ENCODE measurements at places on chromosomes 7 and 10.

DNA sequence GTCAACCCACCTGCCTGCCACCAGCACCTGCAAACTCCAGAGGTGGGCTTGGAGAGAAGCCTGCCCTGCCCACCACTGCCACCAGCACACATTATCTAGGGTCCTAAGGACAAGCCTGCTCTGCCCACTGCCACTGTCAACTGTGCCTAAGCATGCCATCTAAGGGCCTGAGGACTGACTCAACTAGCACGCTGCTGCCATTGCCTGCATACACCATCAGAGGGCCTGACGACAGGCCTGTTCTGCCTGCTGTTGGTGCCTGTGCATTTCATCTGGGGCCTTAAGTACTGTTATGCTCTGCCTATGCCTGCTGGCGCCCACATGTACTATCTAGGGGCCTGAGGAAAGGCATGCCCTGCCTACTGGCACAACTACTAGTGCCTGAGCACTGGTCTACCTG is 27.0 kb upstream of the LRRD1 start:
- no peak for DNase-seq

GRCh38 chr10:22475651-22476600 is 130.6 kb downstream of the SPAG6 start:
- DNase-seq = peak; percentile 30

DNA sequence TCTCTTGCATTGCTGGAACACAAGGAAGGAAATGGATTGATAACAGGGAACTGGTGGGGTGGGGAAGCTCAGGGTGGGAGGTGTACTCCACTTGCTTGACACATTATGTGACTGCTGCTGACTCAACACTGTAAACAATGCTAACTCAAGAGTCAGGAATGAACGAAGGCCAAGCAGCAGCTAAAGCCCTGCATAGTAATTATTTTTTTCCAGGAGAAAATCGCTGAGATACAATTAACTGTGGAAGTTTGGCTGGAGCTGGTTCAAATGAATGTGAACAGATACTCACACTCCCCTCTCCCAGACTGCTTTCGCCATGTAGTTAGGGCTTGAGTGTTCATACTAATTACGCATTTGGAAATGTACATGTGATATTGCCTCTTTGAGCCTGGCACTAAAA is 170.9 kb upstream of the AOAH start:
- DNase-seq = no peak

GRCh38 chr10:113397047-113397446 is 155.8 kb upstream of the HABP2 start:
- no peak for DNase-seq

GRCh38 chr10:9274206-9274755 is 1219.8 kb downstream of the GATA3 start:
- DNase-seq = no peak

DNA sequence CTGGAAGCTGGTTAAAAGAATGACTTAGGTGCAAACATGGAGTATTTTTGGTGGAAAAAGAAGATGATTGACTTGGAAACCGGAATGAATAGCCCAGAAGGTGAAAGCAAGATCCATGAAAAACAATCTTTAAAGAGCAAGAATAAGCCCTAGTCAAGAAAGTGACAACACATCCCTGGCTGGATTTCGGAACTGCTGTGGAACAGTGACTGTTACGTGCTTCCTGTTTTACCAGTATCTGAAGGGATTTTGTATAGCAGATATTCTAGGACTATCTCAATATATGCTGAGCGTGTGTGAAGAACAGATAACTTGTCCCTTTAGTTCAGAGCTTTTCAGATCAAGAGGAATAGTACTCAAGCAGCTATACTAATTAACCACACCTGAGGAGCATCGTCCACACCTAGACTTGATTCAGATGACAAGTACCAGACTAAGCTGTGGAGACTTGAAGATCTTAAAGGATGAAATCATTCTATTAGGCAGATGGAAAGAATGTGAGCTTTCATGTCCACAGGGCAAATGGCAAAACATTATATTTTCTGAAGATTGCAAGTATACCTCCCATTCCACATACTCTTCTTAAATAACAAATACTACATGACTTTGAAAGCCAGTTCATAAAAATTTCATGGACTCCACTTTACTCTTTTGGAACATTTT is 11.5 kb upstream of the TES start:
- DNase-seq = no peak

GRCh38 chr10:80167471-80168161 is 35.1 kb downstream of the PLAC9 start:
- DNase-seq = no peak

DNA sequence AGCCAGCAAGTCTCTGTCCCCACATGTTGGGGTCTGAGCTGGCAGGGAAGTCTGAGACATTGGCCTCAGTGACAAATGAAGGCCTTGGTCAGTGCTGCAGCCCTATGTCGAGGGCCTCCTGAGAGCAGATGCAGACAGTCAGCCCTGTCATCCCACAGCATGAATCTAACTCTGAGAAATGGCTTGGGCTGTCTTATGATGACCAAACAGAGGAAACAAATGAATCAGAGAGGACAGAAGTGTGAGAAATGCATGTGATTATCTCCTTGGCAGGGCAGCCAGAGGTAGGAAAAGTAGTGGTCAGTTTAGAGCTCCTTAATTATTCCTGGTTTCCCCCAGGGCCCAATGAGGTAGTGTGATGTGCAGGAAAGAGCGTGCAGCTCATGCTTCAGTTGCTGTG is 287.6 kb downstream of the SORCS3 start:
- no peak for DNase-seq

DNA sequence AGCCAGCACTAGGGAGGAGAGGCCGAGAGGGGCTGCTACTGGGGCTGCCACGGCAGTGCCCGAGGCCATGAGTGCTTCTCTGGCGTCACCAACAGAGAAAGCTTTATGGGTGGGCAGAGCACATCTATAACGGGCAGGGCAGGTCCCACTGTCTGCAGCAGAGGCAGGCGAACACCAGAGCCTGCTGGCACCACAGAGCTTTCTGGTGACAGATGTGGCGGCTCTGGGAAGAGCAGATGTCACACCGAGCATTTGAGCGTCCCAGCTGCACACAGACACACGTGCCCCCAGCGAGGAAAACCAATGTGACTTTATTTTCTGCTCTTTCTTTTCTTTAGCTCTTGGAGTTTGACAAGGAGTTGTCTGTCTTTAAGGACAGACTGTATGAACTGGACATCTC is 20.5 kb downstream of the NKX6-2 start:
- no peak for DNase-seq

- no peak for DNase-seq
Observed at GRCh38 chr10:110762849-110763211, 108.9 kb upstream of the PDCD4 start.

DNA sequence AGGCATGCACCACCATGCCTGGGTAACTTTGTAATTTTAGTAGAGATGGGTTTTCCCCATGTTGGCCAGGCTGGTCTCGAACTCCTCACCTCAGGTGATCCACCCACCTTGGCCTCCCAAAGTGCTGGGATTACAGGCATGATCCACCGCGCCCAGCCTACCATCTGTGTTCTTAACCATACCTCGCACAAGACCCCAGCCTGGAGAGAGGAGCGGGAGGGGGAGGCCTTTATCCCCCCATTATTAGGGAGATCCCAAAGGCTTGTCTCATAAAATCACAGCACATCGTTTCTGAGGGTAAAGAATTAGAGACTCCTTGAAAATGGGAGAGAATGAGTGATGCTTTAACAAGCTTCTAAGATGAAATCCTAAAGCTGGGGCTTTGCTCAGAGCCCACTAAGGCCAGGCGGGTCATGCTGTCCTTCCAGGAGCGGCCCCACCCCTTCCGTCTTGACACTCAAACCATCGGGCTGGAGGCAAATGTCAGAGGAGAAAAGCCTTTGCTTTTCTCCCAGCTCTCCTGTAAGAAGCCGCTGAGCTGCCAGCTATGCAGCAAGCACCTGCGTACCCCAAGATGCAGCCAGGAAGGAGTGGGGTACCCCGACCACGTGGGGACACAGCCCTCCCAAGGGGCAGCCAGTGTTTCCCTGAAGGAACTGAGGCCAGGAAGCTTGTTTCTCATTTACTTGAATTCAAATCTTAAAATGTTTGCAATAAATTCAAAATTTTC is 339.7 kb downstream of the PTPRN2 start:
- DNase-seq = no peak

- DNase-seq = no peak
Observed at GRCh38 chr10:13231808-13232207, 2.4 kb downstream of the UCMA start.

DNA sequence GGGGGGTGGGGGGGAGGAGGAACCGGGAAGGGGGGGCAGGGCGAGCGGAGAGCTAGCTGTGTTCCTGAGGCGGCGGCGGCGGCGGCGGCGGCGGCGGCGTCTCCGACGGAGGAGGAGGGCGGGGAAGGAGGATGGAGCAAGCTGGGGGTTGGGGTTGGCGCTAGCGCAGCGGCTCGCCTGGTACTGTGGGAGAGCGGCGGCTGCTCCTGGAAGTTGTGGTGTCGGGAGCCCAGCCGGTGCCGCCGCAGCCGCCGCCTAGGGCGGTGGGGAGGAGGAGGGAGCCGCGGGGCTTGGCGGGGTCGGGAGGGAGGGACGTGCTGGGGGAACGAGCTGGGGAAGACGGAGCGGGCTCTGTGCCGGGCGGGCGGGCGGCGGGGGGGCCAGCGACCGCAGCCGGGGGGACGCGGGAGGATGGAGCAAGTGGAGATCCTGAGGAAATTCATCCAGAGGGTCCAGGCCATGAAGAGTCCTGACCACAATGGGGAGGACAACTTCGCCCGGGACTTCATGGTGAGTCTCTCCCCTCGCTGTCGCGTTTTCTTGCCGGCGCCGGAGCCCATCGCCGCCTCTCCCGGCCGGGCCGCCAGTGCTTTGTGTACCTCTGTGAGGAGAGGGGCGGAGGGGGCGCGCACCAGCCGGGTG is at the start of gene PTPN12:
Gene PTPN12 (plus strand): TSS at position 160 of the 642 bp plus-strand sequence. CDS start 252 bp downstream, at position 412.
- peak; percentile 50 for DNase-seq

GRCh38 chr10:51300617-51301304 is 226.5 kb downstream of the PRKG1 start:
- no peak for DNase-seq

GRCh38 chr7:155674556-155674955 is 30.1 kb downstream of the RBM33 start:
- DNase-seq = no peak

DNA sequence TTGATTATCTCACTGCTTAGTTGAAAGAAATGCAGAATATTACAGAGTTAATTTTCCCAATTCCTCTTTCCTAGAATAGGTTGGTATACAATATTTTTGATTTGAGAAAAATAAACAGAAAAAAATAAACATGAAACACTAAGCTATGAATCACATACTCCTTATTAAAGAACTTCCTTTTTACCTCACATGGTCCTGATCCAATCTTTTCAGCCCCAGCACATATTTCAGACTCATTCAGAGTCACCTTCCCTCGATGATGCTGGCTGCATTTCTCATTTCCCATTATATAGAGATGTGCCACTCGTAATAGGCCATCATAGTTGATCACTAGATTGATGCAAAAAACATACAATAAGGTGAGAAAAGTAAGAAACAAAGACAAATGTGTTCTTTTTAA is 64.6 kb downstream of the HGF start:
- DNase-seq = no peak

DNA sequence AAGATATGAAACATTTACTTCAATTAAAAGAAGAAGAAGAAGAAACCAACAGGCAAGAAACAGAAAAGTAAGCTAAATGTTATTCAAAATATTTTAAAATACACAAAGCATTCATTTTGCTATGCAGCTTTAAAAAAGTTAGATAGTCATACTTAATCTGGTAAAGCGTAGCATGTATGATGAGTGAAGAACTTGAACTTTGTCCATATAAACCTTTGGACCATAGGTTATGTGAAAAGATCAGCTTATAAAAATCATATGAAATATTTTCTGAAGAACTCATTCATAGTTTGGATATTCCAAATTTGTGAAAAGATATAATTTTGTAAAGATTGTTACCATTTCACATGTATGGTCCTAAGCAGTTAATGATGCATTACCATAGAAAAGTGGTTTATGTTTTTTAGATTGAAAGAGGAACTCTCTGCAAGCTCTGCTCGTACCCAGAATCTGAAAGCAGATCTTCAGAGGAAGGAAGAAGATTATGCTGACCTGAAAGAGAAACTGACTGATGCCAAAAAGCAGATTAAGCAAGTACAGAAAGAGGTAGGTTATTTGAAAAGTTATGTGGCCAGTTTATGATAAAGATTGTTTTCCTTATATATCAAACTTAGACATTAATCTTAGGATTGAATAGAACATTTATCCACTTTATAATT is 37.3 kb downstream of the KIF20B start:
- DNase-seq = no peak

DNA sequence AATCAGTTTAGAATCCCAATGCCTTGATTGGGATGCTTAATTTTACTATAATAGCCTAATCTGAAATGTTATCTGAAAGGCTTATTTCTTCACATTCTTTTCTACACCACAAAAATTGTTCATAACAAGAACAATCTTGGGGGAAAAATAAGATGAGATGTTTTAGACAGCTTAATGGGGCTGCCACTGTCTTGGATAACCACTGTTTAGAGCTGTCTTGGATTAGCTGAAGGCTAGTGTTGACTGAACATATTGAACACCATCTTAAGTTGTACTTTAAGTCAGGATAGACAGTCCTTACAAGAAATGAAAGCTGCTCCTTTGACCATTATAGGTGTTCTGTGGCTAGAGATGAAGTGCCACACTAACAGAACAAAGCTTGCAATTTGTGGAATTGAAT is 501.3 kb downstream of the GFRA1 start:
- DNase-seq = no peak

- DNase-seq = no peak
Observed at GRCh38 chr10:81873932-81874816, 820 bp upstream of the NRG3 start.

DNA sequence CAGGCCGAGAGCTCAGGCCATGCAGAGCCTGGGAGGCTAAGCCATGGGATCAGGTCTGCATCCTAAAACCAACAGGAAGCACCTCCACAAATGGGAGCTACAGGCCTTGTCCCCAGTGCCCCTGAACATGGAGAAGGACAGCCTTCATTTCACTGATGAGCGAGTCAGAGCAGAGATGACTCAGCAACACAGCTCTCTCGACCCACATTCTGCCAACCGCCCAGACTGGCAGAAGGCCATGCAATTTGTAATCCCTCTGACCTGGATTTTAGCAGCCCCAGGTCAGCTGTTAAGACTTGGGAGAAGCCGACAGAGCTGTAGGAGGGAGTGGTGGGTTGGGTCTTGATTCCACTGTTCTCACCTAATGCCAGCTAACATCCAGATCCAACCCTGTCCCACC is 25.5 kb downstream of the VOPP1 start:
- DNase-seq = peak; percentile 38

- DNase-seq = no peak
Observed at GRCh38 chr7:20374399-20374798, 43.7 kb downstream of the ITGB8 start.

- DNase-seq = no peak
Observed at GRCh38 chr7:80624763-80625162, 13.7 kb upstream of the CD36 start.

DNA sequence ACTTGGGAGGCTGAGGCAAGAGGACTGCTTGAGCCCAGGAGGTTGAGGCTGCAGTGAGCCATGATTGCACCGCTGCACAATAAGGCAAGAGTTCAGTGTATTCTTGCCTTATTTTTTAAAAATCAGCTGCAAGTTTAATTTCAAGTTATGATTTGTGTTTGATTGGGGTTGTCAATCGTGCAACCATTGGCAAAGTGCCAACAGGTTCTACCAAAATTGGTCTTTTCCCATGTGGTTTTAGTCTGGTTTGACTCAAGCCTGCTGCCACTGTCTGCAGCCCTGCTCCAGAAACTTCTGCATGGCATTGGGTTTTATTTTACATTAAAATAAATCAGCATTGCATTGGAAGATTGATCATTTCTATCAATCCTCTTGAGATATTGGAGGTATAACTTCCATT is 72.7 kb downstream of the PTPRE start:
- DNase-seq = no peak
